ENCODE measurements at places on chromosomes 6 and 20. TPM values are rescaled to one million over a fixed set of nuclear protein-coding genes. Genes with fewer than 3 reads are reported as not detected.

The TMC2 gene
- total RNA-seq = not detected

DNA sequence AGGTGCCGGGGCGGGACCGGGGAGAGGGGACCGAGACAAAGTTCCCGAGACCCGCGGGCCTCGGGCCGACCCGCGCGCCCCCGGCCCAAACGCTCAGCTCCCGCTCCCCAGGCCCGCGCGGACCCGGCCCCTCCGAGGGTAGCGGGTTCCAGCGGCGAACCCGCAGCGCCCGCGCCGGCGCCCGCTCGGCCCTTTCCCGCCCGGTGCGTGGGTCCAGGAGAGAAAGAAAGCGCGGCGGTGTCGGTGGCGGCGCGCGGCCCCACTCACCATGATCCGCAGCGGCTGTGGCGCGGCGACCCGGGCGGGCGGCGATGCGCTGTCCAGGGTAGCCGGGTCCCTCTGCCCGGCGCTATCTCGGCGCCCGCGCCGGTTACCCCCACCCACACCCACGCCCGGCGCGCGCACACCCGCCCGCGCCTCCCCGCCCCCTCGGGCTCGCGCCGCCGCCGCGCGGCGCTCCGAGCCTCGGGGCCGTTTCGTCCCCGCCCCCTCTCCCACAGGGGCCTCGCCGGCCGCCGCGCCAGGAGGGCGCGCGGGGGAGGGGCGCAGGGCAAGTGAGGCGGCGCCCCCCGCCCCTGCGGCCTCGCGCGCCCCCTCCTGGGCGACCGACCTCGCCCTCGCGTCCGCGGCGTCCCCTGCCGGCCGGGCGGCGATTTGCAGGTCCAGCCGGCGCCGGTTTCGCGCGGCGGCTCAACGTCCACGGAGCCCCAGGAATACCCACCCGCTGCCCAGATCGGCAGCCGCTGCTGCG is at the start of gene ELOVL2:
TSS of gene ELOVL2 (minus strand) at position 345 of the 751 bp plus-strand sequence. CDS start at position 270, 75 bp downstream.
- H3K4me3 ChIP-seq = peak within 1 kb of the TSS; percentile 14
- no peak within 1 kb of the TSS for H3K27ac ChIP-seq
- H3K27me3 ChIP-seq = peaks cover 6% of the 10 kb centered on the region
- peaks cover 11% of the 10 kb centered on the region for H3K4me1 ChIP-seq
- DNase-seq = peak; percentile 14

DNA sequence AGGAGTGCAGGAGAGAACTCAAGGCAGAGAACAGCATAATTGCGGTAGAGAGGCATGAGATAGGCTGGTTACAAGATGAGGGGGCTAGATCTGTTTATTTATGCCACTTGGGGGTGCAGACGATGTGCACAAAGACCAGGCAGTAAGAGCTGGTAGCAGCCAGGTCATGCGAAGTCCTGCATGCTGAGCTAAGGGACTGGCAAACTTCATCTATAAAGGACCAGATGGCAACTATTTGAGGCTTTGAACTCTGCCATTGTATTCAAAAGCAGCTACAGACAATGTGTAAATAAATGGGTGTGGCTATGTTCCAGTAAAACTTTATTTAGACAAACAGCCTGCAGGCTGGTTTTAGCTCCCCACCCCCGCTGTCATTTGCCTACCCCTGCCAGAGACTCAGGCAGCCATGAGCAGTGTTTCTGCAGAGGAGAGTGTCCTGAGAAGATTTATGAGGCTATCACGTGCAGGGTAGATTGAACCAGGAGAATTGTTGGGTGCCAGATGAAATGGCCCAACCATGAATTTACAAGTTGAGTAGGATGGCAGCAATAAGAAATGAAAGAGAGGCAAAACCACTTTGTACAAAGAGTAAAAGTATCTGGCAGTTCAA is 253.4 kb upstream of the MOCS1 start:
- no peaks in the 10 kb centered on the region for H3K4me1 ChIP-seq
- H3K27me3 ChIP-seq = no peaks in the 10 kb centered on the region
- no peak for DNase-seq
- no peak overlapping the region for H3K4me3 ChIP-seq

The MAP1LC3A gene
- total RNA-seq = 120 TPM

DNA sequence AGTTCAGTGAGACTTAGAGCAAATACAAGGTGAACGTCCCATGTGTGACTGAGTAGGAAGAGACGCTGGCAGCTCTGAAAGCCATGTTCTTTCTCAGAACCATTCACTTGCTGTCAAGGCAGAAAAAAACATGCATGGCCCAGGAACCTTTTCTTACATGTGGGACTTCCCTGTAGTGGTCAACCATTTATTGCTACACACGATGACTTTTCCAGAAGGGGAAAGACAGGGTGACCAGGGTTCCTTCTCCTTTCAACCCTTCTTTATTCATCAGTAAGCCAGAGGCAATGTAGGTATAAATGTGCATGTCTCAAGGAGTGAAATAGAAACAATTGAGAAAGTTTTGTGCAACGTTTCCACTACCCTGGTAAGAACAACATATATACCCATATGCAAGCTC is 189.0 kb downstream of the NFATC2 start:
- no peaks in the 10 kb centered on the region for H3K27me3 ChIP-seq
- H3K4me3 ChIP-seq = no peak overlapping the region

Data from thyroid gland (tissue), 4 donors.